ENCODE measurements at places on chromosomes 7 and 10. TPM values are rescaled to one million over a fixed set of nuclear protein-coding genes. Genes with fewer than 3 reads are reported as not detected.

GRCh38 chr7:78296644-78297371 is 498.2 kb downstream of the PHTF2 start:
- no peak for DNase-seq

- peak; percentile 43 for DNase-seq
Measured at GRCh38 chr10:118672766-118673715, 77.6 kb upstream of the PRLHR start.

DNA sequence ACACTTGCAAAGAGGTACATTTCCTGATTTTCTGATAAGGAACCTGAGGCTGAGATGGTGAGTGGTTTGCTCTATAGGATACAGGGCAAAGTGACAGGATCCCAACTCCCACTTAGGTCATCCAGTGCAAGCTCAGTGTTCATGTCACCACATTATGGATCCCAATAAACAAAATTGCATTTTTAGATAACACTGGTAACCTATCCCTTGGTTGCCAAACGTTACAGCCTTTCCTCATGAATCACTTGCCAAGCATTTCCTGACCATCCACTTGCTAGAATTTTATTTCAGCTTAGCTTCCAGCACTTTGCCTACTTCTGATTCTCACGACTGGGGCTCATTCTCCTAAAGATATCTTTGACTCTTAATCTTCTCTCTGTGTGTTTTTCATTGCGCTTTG is 131.4 kb upstream of the ODAD2 start:
- no peak for DNase-seq

GRCh38 chr10:62309254-62309653 is 40.6 kb upstream of the RTKN2 start:
- no peak for DNase-seq

DNA sequence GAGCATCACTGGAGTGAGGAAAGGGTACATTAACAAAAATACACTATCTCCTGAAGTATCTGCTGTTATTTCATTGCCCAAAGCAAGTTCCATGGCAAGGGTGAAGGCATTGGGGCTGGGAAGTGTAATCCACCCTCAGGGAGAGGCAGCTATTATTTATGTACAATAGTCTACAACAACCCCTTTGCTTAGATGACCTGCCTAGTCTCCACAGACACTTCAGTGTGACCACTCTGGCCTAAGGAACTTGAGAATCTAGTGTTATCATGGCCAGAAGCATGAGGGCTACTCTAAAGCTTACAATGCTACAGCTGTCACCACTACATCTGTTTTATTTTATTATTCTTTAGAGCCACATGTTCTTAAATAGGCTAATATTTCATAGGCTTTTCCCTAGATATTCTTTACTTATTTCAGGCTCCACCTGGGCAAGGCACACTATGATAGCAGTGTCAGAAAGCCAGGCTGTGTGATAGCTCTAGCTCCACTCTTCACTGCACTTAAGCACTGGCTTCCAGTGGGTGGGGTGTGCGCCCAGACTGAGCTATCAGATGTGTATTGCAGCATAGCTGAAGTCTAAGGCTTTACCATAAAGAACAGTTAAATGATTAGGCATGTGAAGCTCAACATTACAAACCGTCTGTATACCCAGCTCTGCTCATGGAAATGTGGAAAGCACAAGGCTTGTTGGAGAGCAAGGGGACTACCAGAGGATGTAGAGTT is 117.0 kb upstream of the CCDC6 start:
- DNase-seq: no peak

The HOXA9 gene
- total RNA-seq: 71.2 TPM

The SCIN gene
- total RNA-seq: not detected
